ENCODE measurements at places on chromosomes 4 and X.

DNA sequence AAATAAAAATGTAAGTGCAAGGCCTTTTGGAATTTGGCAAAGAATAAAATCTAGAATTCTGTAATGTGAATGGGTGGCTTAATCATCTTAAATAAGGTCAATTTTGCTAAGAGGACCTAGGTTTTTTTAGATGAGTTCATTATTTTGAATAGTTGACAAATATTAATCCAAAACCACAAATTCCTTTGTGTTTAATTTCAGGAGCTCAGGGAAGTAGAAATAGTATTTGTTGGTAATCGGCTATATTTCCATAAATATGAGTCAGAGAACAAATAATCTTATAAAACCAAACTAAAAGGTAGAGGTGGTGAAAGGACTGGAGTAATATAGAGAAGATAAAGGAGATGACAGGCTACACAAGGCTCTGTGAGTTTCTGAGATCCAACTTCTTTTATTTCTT is 190.4 kb upstream of the TLL1 start:
- DNase-seq: no peak

- DNase-seq: no peak
Observed at GRCh38 chr4:148162991-148163390, 279.2 kb downstream of the NR3C2 start.

DNA sequence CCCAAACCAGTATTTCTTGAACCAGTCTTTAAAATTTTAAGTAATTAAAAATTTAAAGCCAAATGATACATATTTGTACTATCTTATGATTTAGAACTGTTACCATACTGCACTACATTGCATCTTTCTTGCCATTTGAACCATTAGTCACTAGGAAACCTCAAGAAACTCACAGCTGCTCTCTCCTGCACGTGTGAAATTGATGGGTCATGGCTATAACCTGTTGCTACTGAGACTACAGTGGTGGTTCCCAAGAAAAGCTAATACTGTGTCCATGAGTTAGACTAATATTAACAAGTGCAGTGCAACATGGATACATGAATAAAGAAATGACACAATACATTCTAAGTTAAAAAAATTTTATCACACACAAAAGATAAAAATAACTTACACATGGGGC is 88.4 kb downstream of the PDE5A start:
- DNase-seq: no peak

DNA sequence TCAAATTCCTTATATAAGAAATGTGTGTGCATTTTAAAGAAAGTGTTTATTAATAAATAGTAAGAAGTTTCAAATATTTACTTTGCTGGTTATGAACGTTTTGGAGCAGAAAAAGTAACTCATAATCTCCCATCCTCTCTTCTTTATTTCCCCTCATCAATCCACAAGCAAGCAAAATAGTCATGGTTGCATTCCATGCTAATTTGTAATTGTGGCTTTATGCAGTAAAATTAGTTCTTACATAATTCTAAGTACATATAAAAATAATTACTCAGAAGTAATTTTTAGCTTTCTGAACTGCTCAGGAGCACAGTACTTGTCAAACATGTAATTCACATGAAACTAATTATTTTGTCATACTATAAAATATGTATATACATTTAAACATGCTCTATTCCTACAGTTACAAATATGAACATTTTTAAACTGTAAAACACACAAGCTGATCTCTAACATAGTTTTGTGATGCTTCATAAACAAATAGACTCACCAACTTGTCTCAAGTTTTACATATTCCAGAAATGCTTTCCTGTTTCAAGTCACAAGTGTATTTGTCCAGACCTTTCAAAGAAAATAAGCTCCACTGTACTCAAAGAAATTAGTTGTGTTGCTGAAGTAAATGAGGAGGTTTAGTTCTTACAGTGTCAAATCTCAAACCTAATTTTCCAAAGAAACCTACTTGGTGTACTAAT is 218.9 kb downstream of the PABPC4L start:
- no peak for DNase-seq

DNA sequence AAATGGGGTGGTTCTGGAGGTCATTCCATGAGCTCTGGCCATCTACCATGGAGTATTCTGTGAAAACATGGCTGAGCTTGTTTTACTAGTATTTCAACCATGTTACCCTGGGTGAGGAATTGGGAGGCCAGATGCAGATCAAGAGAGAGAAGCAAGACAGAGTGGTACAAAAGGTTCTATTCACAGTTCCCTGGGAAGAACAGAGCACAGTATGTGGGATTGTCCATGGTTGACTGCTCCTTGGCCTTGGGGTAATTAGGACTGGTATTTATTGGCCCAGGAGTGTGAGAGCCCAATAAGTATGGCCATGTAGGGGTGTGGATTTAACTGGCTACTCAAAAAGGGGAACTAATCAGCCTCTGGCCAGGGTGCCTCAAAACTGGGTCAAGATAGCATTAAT is 239.7 kb upstream of the GATB start:
- DNase-seq: no peak

- peak; percentile 19 for DNase-seq
Observed at GRCh38 chr4:87375719-87376291, 15.2 kb downstream of the HSD17B11 start.

DNA sequence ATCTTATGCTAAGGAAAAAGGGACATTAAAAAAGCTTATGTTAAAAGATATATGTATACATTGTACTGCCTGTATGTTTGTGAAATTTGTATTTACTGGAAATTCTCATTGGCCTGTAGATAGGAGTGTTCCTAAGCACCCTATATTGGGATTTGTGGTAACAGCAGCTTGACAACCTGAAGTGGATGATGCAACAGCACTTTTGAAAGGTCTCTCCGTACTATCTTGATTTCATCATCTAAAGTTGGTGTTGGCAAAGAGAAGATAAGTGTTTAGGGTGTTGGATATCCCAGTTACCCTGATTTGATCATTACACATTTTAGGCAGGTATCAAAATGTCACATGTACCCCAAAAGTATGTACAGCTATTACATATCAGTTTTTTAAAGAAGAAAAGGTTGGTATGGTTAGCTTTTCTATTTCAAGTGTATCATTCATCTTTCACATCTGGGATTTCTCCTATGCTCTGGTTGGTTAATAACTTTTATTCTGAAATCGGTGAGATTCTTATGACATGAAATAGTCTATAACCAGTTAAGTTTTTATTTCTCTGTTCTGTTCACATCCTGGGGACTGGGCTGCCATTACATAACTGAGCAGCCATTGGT is 10.3 kb downstream of the HADH start:
- DNase-seq: no peak

- DNase-seq: no peak
Observed at GRCh38 chr4:173218411-173219125, 50.0 kb downstream of the GALNT7 start.

- no peak for DNase-seq
Observed at GRCh38 chr4:2036866-2037265, 22.3 kb upstream of the NAT8L start.

GRCh38 chr4:40516651-40517050 is 113.0 kb downstream of the RBM47 start:
- DNase-seq: no peak

DNA sequence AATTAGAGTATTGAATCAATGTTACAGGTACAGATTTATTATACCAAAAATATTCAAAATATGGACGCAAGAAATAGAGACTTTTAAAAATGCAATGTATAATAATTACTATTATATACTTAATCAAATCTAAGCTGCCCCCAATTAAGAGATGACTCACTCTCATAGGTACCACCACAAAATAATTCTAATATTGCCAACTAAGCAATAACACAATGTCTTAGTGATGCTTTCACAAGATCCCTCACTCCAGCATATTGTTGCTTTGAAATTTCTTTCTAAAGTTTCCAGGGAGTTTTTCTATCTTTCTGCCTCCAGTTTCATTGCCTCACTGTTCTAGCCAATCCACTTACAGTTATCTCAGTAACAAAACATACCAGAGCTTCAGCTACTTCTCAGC is 270.0 kb upstream of the PABPC4L start:
- no peak for DNase-seq

DNA sequence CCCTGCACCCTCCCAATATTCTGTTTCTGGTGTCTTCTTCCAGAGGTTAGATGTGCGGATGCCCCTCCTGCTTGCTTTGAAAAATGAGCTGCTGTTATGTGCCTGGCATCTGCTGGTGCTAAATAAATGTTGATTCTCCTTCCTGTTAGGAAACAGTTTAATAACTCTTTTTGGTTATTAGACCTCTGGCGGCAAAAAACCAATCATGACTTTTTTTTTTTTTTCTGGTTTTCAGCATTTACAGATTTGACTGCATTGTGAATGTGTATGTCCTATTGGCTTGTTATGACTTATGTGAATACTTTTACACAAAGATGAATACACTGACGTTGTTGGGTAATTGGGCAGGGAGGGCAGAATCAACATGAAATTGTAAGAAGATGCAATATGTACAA is 13.6 kb upstream of the TMEM156 start:
- peak; percentile 10 for DNase-seq

DNA sequence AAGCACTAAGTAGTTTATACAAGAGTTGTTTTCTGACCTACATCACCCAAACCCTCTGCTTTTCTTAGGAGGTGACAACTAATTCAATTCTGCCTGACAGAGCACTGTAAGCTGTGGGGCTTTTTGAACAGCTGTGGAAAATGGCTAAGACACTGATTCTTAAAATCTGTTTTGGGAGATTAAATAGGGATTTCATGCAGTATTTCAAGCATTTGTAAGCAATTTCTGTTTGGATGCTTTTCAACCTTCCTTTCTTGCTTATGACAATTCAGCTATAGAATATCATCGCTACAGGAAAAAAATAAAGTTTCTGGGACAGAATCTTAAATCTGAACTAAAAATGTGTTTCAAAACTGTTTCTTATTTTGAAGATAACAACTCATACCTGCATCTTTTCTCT is 459.5 kb downstream of the RAPGEF2 start:
- no peak for DNase-seq

- no peak for DNase-seq
Observed at GRCh38 chr4:173827707-173828106, 297.7 kb upstream of the HAND2 start.

DNA sequence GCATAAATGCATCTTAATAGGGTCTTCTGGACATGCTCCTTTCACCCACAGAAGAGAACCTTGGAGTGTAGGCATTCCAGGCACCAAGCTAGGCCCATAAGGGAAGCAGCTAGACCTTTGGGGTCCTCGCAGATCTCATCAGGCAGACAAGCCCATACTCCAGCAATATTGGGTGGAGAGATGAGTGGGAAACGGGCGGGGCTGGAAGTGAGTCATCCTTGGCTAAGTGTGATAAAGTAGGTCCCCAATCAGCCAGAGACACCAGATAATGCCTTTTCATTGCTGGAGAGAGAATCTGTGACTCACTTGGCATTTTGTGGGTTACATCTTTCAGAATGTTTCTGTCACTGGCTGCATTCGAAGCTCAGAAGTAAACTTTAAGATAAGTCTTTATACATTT is 133.3 kb upstream of the MBNL3 start:
- no peak for DNase-seq

DNA sequence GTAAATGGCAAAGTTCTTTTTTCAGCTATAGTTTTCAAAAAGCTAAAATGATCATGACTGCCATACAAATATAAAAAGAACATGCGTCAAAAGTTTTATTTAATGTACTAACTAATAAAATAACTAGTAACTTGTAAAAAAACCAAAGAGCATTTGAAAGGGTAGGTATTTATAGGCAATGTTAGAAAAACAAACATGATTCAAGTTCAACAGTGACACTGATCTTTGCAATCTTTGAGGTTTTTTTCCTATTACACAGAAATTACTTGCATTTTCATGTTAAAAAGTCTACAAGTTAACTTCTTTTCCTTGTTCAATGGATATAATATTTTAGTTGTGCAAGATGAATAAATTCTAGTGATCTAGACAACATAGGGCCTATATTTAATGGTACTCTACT is 72.3 kb upstream of the GRID2 start:
- no peak for DNase-seq

- DNase-seq: no peak
Observed at GRCh38 chrX:33447285-33447684, 235.9 kb upstream of the DMD start.

DNA sequence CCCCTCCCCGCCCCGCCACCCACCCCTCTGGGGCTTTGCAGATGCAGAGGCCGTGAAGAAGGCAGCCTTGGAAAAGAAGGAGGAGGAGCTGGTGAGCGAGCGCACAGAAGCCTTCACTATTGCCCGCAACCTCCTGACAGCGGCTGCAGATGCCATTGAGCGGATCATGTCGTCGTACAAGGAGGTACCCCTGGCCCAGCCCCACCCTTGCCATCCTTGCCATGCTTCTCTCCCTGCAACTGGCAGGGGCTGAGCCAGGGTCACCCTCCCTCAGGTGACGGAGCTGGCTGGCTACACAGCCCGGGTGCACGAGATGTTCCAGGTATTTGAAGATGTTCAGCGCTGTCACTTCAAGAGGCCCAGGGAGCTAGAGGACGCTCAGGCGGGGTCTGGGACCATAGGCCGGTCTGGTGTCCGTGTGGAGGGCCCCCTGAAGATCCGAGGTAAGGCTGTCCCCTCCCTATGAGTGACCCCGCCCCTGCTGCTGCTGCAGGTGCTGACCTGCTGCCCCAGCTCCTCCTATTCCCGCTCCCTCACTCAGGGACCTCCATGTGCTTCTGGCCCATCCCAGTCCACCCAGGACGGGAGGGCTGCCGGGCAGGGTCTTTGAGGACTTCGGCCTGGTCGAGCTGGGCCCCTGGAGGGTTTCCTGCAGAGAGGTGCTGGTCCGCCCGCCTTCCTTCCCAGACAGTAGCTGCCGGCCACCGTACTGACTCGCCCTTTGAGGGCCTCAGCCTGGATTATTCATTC is 11.6 kb downstream of the ABCD1 start:
- DNase-seq: no peak

DNA sequence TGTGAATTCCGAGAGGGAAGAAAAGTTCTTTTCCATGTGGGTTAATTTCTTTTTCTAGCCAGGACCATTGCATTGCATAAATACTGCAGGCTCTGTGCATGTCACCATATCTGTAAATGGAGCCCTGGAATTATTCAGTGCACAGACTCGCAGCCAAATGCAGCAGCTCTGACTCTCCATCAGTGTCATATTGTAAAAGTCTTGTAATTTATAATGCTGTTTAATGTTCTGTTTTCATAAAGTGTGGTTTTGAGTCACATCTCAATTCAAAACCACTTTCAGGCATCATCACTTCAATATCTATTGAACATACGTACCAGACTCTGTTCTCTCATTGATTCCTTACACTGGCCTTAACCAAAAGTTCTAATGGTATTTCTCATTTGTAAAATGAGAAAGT is 193.9 kb upstream of the RPL34 start:
- no peak for DNase-seq

DNA sequence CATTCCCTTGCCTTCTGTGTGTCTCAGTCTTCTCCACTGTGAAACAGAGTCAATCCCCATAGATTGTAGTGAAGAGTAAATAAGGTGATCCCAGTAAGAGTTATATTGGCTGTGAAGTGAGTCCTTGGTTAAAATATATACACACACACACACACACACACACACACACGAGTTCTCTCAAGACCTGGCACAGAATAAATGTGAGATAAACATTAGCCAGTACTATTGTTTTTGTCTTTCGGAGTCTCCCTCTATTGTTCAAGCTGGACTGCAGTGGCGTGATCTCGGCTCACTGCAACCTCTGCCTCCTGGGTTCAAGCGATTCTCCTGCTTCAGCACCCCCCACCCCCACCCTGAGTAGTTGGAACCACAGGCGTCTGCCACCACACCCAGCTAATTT is 44.8 kb upstream of the FAM156A start:
- no peak for DNase-seq

GRCh38 chr4:147847751-147848590 is 116.1 kb downstream of the ARHGAP10 start:
- DNase-seq: no peak

All from germinal center (tissue), 1 donor.